Caco-2 (cell line): ENCODE measurements at places on chromosomes 5 and 9. TPM values are rescaled to one million over a fixed set of nuclear protein-coding genes. Genes with fewer than 3 reads are reported as not detected.

DNA sequence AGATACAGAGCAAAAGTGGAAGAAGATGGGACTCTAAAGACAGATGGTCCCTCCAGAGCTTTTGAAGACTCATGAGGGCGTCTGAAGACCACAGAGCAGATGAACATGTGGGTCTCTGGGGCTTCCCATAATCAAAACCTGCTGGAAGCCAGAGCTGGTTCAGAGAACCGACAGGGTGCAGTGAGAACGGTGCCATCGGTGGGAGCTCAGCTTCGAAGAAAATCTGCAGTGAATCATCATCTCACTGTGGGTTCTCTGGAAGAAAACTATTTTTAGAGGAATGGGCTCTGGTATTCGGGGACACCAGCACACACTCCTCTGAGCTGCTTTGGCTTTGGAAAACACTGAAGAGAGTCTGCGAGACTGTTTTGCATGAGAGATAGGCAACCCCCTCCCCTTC, 222.4 kb upstream of the PANK3 start:
- DNase-seq = no peak

- no peak for DNase-seq
These were observed 187.5 kb upstream of the RORB start for GRCh38 chr9:74309654-74310053.

GRCh38 chr9:37201581-37201980, 81.2 kb downstream of the ZCCHC7 start:
- no peak for DNase-seq

- no peak for DNase-seq
These were observed 770.2 kb upstream of the DMAC1 start for GRCh38 chr9:8569823-8570222.

The PCDHB12 gene
- total RNA-seq = 0.12 TPM in 1 of 2 replicates, not detected in the other

The PLAC8L1 gene
- 1.0 TPM in 1 of 2 replicates, not detected in the other for total RNA-seq

The SMIM23 gene
- not detected in 2 replicates for total RNA-seq
